ENCODE measurements at places on chromosomes 3 and 15. TPM values are rescaled to one million over a fixed set of nuclear protein-coding genes. Genes with fewer than 3 reads are reported as not detected.

IQSEC1 gene
- 13.3 TPM for total RNA-seq

SNX22 gene
- 1.3 TPM for total RNA-seq

PLA1A gene
- 0.99 TPM for total RNA-seq

- H3K4me1 ChIP-seq, result no peaks in the 10 kb centered on the region
- H3K27me3 ChIP-seq, result no peaks in the 10 kb centered on the region
- DNase-seq, result no peak
- no peaks in the 10 kb centered on the region for H3K36me3 ChIP-seq
- H3K4me3 ChIP-seq, result no peak overlapping the region
These were observed 71.7 kb downstream of the TMCO5A start for GRCh38 chr15:38005953-38006808.

GRCh38 chr3:97720417-97720816 lies 44.1 kb upstream of the ARL6 start:
- no peak for DNase-seq
- H3K27ac ChIP-seq, result no peak overlapping the region
- no peaks in the 10 kb centered on the region for H3K36me3 ChIP-seq
- no peak overlapping the region for H3K4me3 ChIP-seq
- H3K27me3 ChIP-seq, result no peaks in the 10 kb centered on the region
- no peaks in the 10 kb centered on the region for H3K4me1 ChIP-seq

DNA sequence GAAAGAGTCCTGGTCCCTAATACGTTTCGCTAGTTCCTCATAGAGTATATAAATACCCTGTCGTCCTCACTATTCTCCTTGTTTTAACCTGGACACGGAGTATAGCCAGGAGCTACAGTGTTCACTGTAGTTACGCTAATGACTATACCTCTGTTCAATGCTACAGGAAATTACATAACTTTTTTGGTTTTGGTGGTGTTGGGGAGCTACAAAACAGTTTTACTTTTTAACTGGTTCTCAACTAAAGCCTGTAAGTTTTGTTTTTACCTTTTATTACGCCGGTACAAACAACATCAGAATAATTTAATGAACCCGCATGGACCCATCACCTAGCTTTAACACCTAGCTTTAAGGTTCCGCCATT lies 1.5 kb downstream of the LMLN start:
- DNase-seq, result no peak
- H3K4me1 ChIP-seq, result peaks cover 34% of the 10 kb centered on the region
- H3K27me3 ChIP-seq, result no peaks in the 10 kb centered on the region
- peaks cover 35% of the 10 kb centered on the region for H3K36me3 ChIP-seq
- no peak overlapping the region for H3K27ac ChIP-seq
- no peak overlapping the region for H3K4me3 ChIP-seq

GRCh38 chr15:88284318-88284998 lies 27.9 kb upstream of the NTRK3 start:
- peaks cover 63% of the 10 kb centered on the region for H3K27me3 ChIP-seq
- no peak for DNase-seq
- no peaks in the 10 kb centered on the region for H3K36me3 ChIP-seq
- H3K4me1 ChIP-seq, result no peaks in the 10 kb centered on the region
- no peak overlapping the region for H3K4me3 ChIP-seq
- H3K27ac ChIP-seq, result no peak overlapping the region

DNA sequence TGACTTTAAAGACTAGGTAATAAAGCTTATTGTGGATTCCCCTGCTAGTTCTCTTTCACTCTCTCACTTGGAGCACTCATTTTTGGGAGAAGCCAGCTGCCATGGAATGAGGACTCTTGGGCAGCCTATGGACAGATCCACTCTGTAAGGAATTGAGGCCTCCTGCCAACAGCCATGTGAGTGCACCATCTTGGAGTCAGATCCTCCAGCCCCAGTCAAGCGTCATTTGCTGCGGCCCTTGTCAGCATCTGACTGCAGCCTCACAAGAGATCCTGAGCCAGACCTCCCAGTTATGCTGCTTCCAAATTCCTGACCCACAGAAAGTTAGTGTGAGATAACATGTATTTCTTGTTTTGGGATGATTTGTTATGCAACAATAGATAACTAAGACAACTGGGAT lies 101.9 kb downstream of the SEMA6D start:
- no peak overlapping the region for H3K27ac ChIP-seq
- H3K36me3 ChIP-seq, result no peaks in the 10 kb centered on the region
- no peak overlapping the region for H3K4me3 ChIP-seq
- DNase-seq, result no peak
- no peaks in the 10 kb centered on the region for H3K4me1 ChIP-seq
- H3K27me3 ChIP-seq, result no peaks in the 10 kb centered on the region
